ENCODE measurements at places on chromosomes 4 and X.

DNA sequence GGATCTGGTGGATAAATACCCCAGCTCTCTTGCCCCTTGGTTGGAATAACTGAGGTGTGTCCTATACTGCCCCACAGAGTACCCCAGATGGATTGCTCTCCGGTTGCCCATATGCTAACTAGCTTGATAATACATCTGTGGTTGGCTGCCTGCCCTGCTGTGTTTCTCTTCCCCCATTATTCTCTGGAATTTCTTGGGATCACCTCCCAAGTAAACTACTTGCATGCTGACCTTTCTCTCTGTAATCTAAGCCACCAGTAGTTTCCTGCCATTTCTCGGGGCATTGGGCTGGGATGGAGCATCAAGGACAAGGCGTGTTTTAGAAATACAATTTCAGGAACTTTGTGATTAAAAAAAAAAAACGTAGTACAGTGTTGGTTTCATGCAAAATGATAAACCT, 25.2 kb downstream of the PPP1R2C start:
- ATAC-seq, result no peak

DNA sequence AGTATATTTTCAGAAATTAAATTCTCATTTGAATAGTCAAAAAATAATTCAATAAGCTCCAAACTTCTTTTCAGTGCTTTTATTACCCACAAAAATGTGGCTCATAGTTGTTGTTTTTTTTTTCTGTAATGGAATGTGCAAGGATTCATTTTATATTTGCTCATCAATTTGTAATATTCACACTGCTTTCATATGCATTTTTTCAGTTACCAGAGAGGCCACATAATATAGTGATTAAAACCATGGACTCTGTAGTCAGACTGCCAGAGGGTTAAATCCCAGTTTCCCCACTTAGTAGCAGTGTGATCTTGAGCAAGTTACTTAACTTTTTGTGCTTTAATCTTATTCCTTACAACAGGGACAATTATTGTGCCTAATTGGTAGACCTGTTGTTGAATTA, 64.5 kb downstream of the FAM9B start:
- ATAC-seq, result no peak

GRCh38 chr4:187258651-187259401, 535.2 kb upstream of the FAT1 start:
- ATAC-seq, result no peak

GRCh38 chr4:93084599-93085305, 743.8 kb upstream of the ATOH1 start:
- no peak for ATAC-seq

- ATAC-seq, result peak; percentile 56
Observed at GRCh38 chr4:181234951-181235680, 1008.1 kb upstream of the TENM3 start.

DNA sequence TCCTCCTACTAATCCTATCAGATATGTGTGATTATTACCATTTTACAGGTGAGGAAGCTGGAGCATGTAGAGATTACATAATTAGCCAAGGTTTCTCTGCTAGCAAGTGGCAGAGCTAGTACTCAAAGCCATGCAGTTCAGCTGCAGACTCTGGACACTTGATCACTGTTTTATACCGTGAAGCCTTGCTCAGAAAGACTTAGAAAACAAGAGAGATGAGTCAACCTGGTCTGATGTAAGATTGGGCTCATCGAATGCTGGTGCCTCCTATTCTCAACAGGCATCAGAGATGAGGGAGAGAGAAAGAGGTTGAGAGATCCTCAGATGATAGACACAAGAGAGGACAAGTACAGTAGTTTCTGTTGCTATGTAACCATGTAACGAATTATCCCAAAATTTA, 19.0 kb upstream of the PDE5A start:
- no peak for ATAC-seq

GRCh38 chr4:2423695-2424094, 4.9 kb downstream of the CFAP99 start:
- ATAC-seq, result no peak

- no peak for ATAC-seq
Observed at GRCh38 chrX:14228611-14229010, 198.9 kb upstream of the GEMIN8 start.

DNA sequence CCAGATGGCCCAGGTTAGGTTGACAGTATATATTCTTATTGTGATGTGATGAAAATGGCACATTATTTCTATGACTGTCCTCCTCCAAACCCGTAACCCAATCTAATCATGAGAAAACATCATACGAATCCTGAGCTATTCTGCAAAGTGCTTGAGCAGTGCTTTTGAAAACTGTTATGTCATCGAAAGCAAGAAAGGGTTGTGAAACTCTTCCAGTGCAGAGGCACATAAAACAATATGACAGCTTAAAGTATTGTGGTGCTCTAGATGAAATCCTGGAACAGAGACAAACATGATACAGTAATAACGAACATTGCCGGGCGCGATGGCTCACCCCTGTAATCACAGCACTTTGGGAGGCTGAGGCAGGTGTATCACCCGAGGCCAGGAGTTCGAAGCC, 1648.0 kb downstream of the STIM2 start:
- ATAC-seq, result no peak

GRCh38 chr4:41009411-41009810, 204.9 kb downstream of the APBB2 start:
- ATAC-seq, result no peak

DNA sequence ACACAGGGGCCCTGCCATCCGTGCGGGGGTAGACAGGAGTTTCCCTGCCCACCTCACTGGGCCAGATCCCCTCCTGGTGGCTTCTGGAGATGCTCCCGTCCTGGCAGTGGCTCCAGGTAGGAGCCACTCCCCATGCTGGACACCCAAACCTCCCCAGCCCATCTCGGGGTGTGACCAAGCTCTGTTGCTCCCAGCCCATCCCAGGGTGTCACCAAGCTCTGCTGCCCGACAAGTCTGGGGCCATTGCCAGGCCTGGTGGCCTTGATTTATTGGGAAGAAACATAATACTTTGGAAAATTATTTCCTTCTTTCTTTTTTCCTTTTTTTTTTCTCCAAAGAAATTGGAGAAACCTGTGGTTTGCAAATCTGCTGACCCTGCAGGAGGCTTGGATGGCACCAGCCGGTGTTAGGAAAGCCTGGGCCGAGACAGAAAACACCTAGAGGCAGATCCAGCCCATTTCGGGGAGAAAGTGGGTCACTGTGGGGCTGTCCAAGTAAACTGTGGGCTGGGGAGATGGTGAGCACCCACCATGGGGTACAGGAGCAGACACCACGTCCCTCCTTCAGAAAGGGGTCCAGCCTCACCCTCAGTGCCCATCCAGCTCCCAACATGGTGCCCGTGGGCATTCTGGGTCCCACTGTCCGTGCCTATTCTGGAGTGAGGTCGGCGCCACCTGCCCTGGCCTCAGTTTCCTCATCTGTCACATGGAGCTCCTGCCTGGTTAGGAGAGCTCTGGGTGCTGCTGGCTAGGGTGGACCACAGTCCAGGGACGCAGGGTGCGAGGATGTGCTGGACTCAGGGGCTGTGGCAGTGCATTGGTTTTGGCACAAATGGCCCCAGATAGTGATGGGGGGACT, 59.4 kb upstream of the ADRA2C start:
- no peak for ATAC-seq

Measured in stimulated activated memory B cell treated with anti-CD40 and anti-IgM and Interleukin-4, amounts not matched to agents 10 μg/mL and 1 μg/mL and 100 μg/mL, for 72 hours (primary cell).